Stimulated activated CD4-positive, alpha-beta T cell treated with anti-CD3 and anti-CD28 coated beads, Interleukin-12 subunit alpha, Interleukin-12 subunit beta, amount 100 ng/mL, for 4 hours (primary cell): ENCODE measurements at places on chromosomes 2 and 18.

- DNase-seq: no peak
Measured at GRCh38 chr18:51251625-51252024, 54.1 kb upstream of the MEX3C start.

GRCh38 chr2:101258804-101259203 lies 6.1 kb downstream of the CNOT11 start:
- no peak for DNase-seq

- DNase-seq: no peak
Measured at GRCh38 chr2:226658555-226658954, 141.1 kb downstream of the IRS1 start.

- peak; percentile 13 for DNase-seq
Measured at GRCh38 chr2:191114403-191114886, 36.3 kb downstream of the STAT4 start.

DNA sequence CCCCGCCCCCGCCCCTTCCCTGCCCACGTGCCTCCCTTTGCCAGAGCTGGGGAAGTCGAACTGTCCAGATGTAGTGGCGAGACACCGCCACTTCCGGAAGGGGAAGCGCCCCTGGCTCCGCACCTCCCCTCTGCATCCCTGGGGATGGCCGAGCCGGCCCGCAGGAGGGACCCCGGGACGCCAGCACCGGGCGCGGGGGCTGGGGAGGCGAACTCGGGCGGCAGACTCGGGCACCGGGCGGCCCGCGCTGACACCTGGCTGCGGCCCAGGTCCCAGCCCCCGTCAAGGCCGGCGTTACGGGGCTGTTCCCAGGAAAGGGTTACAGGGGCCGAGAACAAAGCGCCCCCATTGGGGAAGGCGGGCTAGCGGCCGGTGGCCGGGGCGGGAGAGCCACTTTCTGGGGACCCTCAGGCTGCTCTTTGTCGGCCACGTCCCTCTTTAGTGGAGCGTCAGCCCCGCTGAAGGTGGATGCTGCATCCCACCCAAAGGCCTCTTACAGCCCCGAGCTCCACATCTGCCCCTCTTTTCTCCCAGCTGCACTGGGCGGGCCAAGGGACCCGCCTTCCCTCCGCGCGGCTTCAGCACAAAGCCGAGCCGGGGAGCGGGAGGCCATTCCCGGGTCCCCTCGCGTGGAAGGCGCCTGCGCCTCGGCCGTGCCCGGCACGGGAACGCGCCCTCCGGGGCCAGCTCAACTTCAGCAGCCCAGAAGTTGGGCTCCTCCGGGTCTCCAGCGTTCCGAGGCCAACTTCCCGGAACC lies 1.3 kb downstream of the SDC1 start:
- no peak for DNase-seq

- no peak for DNase-seq
Measured at GRCh38 chr2:37904993-37905392, 20.1 kb upstream of the RMDN2 start.

GRCh38 chr2:98736464-98736889 lies 5.5 kb upstream of the MGAT4A start:
- no peak for DNase-seq

GRCh38 chr18:23967321-23968089 lies 47.0 kb upstream of the TTC39C start:
- DNase-seq: no peak

- no peak for DNase-seq
Measured at GRCh38 chr2:74427551-74427950, 6.0 kb downstream of the WDR54 start.

GRCh38 chr2:84938194-84938879 lies 32.6 kb upstream of the KCMF1 start:
- DNase-seq: peak; percentile 41

DNA sequence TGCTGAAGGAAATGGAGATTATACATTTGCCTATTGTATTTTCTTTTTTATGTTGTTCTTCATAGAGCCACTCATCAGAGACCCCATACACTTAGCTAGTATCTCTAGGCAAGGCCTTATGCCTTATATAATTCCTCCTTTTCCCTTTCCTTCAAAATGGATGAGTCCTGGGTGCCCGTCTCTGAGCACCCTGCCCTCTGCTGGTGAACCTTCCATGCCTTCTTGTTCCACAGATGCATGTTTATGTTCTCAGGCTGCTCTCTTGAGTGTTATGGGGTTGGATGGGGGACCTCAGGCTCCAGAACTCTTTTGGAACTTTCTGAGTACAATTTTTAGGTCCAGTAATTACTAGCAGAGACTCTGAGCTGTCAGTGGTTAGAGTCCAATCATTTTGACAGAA lies 368.6 kb upstream of the SPRED2 start:
- DNase-seq: no peak

DNA sequence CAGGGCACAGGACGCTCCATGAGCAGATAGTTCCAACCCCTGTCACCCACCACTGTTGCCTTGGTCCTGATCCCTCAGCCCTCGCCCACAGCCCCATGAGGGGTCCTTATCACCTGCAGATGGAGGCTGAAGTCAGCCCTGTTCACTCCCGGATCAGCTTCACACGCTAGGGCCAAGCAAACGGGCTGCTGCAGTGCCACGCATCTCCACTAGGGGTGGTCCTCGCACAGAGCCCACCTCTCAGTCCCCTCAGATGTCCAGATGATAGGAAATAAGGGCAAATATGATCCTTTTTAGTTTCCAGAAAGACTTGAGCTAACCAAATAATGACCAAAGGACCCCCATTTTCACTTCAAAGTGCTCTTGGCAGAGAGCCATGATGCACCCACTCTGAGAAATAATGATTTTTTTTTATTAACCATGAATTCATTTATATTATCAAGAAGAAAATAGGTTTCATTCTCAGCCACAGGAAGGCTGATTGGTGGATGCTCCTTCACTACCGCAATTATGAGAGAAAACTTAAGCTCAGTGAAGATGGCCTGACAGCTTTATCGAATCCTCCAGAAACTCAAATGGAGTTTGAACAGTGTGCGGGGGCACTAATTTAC lies 71.9 kb upstream of the KLHL29 start:
- peak; percentile 10 for DNase-seq

GRCh38 chr2:125386074-125386473 lies 1269.9 kb upstream of the GYPC start:
- no peak for DNase-seq

DNA sequence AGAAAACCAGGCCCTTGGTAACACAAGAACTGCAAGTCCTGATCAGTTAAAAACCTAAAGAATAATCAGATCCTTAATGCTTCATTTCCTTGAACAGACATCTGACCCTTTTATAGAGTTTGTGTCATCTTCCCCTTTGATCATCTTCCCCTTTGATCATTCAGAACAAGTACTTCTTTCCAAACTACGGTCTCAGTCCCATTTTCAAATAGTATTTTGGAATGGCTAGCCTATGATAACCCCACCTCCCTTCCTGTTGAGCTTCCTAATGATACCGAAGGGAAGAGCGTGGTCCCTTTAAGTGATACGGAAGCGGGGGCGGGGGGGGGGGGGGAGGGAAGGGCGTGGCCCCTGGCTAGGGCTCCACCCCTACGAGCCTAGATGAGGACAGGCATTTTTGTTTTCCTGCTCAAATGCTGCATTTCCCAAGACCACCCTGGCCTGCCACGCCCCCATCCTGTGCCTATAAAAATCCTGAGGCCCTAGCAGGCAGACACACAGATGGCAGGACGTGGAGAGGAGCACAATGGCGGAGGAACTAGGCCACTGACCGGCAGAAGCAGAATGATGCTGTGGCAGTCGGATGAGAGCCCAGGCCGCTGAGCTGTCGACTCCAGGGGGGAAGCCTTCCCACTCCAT lies 24.1 kb upstream of the CHRNA1 start:
- DNase-seq: no peak

DNA sequence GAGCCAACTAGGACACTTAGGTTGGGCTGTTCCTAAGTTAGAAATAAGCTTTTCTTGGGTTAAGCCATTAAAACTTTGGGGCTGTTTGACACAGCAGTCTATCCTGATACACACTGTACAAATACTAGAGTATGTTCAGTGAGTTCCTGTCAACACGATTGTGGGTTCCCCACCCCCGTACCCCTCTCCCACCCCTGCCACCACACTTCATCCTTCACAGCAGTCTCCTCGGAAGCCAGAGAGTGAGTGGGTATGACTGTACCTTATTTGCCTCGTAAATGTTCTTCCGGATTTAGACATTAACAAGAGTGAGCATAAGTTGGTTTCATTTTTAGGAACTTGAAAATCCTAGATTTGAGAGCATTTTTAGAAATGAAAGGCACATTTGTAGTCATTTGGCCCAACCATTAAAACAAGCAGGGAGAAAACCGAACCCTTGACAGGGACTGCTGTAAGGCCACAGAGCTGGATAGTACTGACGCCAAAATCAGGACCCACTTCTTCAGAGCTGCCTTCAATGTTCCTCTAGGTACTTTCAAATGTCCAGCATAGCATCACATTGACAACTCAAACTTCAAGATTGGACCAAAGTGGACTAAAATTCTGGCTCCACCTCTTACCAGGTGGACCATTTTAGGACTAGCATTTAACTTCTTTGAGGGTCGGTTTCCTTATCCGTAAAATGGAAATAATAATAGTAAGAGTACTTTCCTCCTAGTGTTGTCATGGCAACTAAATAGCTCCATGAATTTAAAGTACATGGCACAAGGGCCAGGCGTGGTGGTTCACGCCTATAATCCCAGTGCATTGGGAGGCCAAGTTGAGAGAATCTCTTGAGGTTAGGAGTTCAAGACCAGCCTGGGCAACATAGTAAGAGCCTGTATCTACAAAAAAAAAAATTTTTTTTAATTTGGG lies 166.3 kb upstream of the SERTAD2 start:
- DNase-seq: peak; percentile 36

- DNase-seq: no peak
Measured at GRCh38 chr2:234050455-234051135, at the start of gene SPP2. SPP2 (plus strand) TSS chr2:234050702; CDS start chr2:234050787, 85 bp downstream.

- DNase-seq: no peak
Measured at GRCh38 chr2:20612925-20613916, 37.7 kb downstream of the HS1BP3 start.

DNA sequence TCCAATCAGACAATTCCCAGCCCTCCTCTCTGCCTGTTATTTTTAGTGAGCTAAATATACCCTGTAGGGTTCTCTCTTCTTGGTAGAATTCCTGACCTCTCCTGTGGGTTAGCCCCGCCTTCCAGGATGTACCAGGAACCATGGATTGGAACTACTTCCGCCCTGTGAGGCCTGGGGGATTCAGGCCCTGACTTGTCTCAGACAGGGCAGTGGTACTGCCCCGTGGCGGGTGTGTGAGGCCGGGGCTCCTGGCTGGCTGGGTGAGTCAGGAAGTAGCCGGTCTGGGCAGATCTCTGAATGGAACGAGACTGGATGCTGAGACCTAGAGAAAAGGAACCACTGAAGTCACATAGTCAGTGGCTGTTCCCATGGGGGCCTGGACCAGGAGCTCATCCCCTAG lies 50.5 kb downstream of the DYSF start:
- DNase-seq: no peak

- DNase-seq: no peak
Measured at GRCh38 chr2:88345842-88346241, 106.7 kb downstream of the FOXI3 start.

- DNase-seq: no peak
Measured at GRCh38 chr2:96402591-96402990, 67.0 kb downstream of the NCAPH start.

- no peak for DNase-seq
Measured at GRCh38 chr2:156340377-156340776, 7.9 kb upstream of the NR4A2 start.
